ENCODE measurements at places on chromosomes 2 and 18. TPM values are rescaled to one million over a fixed set of nuclear protein-coding genes. Genes with fewer than 3 reads are reported as not detected.

RAB6C gene
- not detected for total RNA-seq

C2orf78 gene
- 0.07 TPM for total RNA-seq

FMNL2 gene
- total RNA-seq: 14.9 TPM

HOXD10 gene
- not detected for total RNA-seq

LCT gene
- total RNA-seq: 0.31 TPM

CXCR1 gene
- total RNA-seq: not detected

PLA2R1 gene
- total RNA-seq: not detected

STARD6 gene
- total RNA-seq: not detected

KIF1A gene
- 0.47 TPM for total RNA-seq

PECR gene
- total RNA-seq: 13.1 TPM

GCKR gene
- not detected for total RNA-seq

DYNAP gene
- total RNA-seq: not detected

BMP10 gene
- not detected for total RNA-seq

LBX2 gene
- 0.36 TPM for total RNA-seq

TMEM169 gene
- total RNA-seq: 0.51 TPM

BUB1 gene
- 61.7 TPM for total RNA-seq

PID1 gene
- total RNA-seq: not detected

KIF3C gene
- 6.7 TPM for total RNA-seq

ALK gene
- total RNA-seq: not detected

KCNG2 gene
- not detected for total RNA-seq

YES1 gene
- 16.3 TPM for total RNA-seq

CMPK2 gene
- 6.4 TPM for total RNA-seq

SIX3 gene
- not detected for total RNA-seq

FASTKD2 gene
- 39.1 TPM for total RNA-seq

GGCX gene
- 23.1 TPM for total RNA-seq

DUSP19 gene
- total RNA-seq: 1.0 TPM

TSPYL6 gene
- total RNA-seq: not detected

CYRIA gene
- 1.8 TPM for total RNA-seq

CGREF1 gene
- 15.1 TPM for total RNA-seq

WDR35 gene
- 8.1 TPM for total RNA-seq

ALLC gene
- total RNA-seq: not detected

TTC21B gene
- 22.7 TPM for total RNA-seq

SPC25 gene
- 22.8 TPM for total RNA-seq

Measured in activated CD4-positive, alpha-beta T cell treated with anti-CD3 and anti-CD28 coated beads, Interleukin-2, amount 10 ng/mL, durations not matched to agents 24 days and 14 days (primary cell).